Cerebellar nuclear complex (tissue), 1 donor: ENCODE measurements at places on chromosomes 4 and X.

DNA sequence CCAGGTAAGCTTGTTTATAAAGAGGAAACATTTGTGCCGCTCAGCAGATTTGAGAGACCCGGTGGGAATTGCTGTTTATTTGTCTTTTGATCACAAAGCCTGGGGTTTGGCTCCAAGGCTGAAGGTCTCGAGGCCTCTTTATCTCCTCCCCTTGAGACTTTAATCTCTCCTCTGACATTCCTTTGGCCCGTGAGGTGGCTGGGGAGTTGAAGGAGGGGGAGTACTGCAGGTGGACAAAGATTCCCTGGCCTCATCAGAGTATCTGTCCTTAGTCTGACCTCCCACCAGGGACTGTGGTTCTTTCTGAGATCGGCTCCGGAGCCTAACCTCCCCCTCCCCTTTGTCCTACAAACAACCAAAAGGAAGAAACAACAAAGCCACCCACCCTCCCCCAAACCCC, 216.5 kb downstream of the MID1IP1 start:
- DNase-seq, result no peak

- DNase-seq, result no peak
These were observed 30.1 kb upstream of the KIAA0232 start for GRCh38 chr4:6752486-6752829.

DNA sequence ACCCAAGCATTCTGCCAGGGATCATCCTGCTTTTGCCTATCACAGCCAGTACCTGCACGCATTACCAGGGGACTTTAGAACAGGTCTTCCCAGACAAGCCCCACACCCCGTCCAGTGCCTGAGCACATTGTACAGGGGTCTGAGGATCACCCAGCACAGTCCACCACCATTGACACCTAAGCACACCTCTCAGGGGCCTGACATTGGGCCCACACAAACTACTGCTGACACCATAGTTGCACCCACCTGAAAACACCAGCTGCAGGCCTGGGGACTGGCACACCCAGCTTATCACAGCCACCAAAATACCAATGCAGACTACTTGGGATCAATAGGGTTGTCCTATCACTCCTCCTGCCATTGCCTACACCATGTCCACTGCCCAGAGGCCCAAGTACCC, 14.7 kb upstream of the NAA11 start:
- no peak for DNase-seq

GRCh38 chrX:39063037-39063436, 261.8 kb downstream of the MID1IP1 start:
- DNase-seq, result no peak

DNA sequence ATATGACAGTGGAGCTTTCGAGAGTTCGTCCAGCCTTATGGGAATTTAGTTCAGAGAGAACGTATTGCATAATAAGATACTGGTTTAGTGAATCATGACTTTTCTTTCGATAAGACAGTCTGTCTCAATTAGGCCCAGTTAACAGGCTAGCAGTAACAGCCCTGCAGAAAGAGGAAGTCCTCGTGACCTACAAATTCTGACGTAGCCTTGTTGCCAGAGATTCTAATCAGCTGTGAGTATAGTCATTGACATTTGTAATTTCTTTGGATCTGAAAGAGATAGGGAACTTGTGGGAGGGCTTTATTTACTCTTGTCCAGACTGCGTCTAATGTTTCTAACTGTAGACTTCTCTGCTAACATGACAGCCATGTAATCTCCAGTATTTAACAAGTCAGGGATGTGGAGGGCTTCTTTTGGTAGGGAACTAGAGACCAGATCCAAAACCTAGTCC, 15.8 kb downstream of the ART3 start:
- no peak for DNase-seq

DNA sequence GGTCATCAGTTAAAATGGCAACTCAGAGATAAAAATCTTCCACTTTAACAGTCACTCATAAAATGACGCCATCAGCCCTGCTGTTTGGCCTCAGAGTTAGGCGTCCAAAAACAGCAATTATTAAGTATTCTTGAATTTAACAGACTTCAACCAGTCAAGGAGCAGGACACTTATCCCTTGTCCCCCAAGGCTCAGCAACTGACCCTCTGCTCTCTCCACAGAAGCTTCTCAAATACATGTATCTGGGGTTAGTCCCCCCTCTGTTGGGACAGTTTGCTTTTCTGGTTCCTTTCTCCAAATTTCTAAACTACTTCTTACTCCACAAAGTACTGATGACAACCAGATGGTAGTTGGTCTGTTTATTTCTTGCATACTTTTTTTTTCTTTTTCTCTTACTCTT, 54.4 kb downstream of the SOD3 start:
- no peak for DNase-seq
